Adrenal gland (tissue), 19 donors: ENCODE measurements at places on chromosomes 7 and 10. TPM values are rescaled to one million over a fixed set of nuclear protein-coding genes. Genes with fewer than 3 reads are reported as not detected.

The TEX47 gene
- not detected for total RNA-seq

The CXCL12 gene
- 111 TPM for total RNA-seq

The DNAJB6 gene
- 85.0 TPM for total RNA-seq

The DLX6 gene
- not detected for total RNA-seq

DNA sequence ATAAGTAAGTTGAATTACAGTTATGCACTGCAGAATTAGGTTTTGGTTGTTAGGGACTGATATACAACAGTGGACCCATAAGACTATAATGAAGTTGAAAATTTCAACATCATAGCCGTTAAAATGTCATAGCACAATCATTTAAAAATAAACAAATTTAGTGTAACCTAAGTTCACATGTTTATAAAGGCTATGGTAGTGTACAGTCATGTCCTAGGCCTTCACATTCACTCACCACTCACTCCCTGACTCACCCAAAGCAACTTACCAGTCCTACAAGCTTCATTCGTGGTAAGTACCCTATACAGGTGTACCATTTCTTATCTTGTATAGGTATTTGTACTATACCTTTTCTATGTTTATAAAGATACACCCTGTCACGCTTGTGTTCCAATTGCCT, 113.7 kb downstream of the RAB11FIP2 start:
- H3K4me1 ChIP-seq: no peaks in the 10 kb centered on the region
- H3K27me3 ChIP-seq: no peaks in the 10 kb centered on the region
- no peak overlapping the region for H3K4me3 ChIP-seq
- no peak overlapping the region for H3K27ac ChIP-seq
- no peak for DNase-seq

- no peak overlapping the region for H3K27ac ChIP-seq
- no peaks in the 10 kb centered on the region for H3K36me3 ChIP-seq
- H3K27me3 ChIP-seq: no peaks in the 10 kb centered on the region
- no peaks in the 10 kb centered on the region for H3K4me1 ChIP-seq
- DNase-seq: no peak
- no peak overlapping the region for H3K4me3 ChIP-seq
Observed at GRCh38 chr10:86102031-86102430, 264.6 kb downstream of the GRID1 start.

- H3K36me3 ChIP-seq: no peaks in the 10 kb centered on the region
- no peak overlapping the region for H3K4me3 ChIP-seq
- H3K27ac ChIP-seq: no peak overlapping the region
Observed at GRCh38 chr10:108966005-108966404, 957.3 kb downstream of the XPNPEP1 start.

GRCh38 chr10:104321226-104321625, 17.0 kb downstream of the ITPRIP start:
- H3K36me3 ChIP-seq: no peaks in the 10 kb centered on the region
- no peak overlapping the region for H3K4me3 ChIP-seq
- H3K27me3 ChIP-seq: no peaks in the 10 kb centered on the region
